ENCODE measurements at places on chromosomes 6 and 20. TPM values are rescaled to one million over a fixed set of nuclear protein-coding genes. Genes with fewer than 3 reads are reported as not detected.

ARFGEF3 gene
- 38.3 TPM for total RNA-seq

SLC22A16 gene
- total RNA-seq = 0.91 TPM

ZSCAN26 gene
- 35.5 TPM for total RNA-seq

ARMC12 gene
- 0.54 TPM for total RNA-seq

EPPIN gene
- total RNA-seq = not detected

SIRPB1 gene
- total RNA-seq = 0.73 TPM

PAX1 gene
- total RNA-seq = not detected

FAM83D gene
- 5.9 TPM for total RNA-seq

PLG gene
- total RNA-seq = not detected

GNRH2 gene
- total RNA-seq = not detected
